HFFc6 (cell line): ENCODE measurements at places on chromosomes 12 and 14.
A peak's percentile ranks its signal among the peaks of the same experiment; 100 is the strongest.

GRCh38 chr12:114776731-114777442, 92.9 kb upstream of the TBX3 start:
- DNase-seq, result peak; percentile 76
- peaks cover 44% of the 10 kb centered on the region for H3K4me1 ChIP-seq
- H3K27me3 ChIP-seq, result no peaks in the 10 kb centered on the region; the same call in 1 of the 2 replicates
- H3K4me3 ChIP-seq, result peak overlapping the region; percentile 57
- peak overlapping the region; percentile 73 for H3K27ac ChIP-seq

GRCh38 chr12:75812271-75813018, 219.1 kb downstream of the PHLDA1 start:
- H3K4me1 ChIP-seq, result peaks cover 61% of the 10 kb centered on the region
- DNase-seq, result peak; percentile 45
- peak overlapping the region; percentile 76 for H3K4me3 ChIP-seq
- 0 out of 2 replicates have a peak, but pooled peaks cover 3% of the 10 kb centered on the region for H3K36me3 ChIP-seq
- no peaks in the 10 kb centered on the region; the same call in none of the 2 replicates for H3K27me3 ChIP-seq
- H3K27ac ChIP-seq, result peak overlapping the region; percentile 79

- H3K4me3 ChIP-seq, result no peak overlapping the region
- peaks cover 10% of the 10 kb centered on the region for H3K36me3 ChIP-seq
- H3K4me1 ChIP-seq, result no peaks in the 10 kb centered on the region
- no peak overlapping the region for H3K27ac ChIP-seq
These were observed 39.3 kb upstream of the AMN start for GRCh38 chr14:102883089-102883541.

DNA sequence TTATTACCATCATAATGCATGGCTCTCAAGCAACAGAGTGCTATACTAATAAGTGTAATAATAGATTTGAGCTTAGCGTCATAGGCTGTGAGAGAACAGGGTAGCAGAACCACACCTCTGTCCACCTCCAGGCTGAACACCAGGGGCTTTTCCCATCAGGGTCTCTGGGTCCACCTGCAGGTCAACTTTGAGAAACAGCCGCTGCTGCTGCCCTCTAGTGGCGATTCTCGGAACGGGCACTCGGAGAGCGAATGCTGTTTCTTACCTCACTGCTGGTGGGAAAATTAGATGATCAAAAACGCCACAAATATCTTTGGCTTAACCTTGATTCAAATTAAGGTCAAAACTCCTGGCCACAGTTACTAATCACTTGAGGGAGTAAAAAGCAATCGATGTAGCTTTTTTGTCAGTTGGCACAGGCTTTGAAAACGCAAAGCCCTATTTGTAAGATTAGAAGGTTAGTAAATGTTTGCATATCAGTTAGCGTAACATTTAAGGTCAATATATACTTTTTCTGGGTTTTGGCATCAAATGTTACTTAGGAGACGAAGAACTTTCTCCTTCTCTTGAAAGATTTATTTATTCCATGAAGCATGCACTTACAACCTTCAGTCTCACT, 127.9 kb upstream of the TMEM132D start:
- peaks cover 4% of the 10 kb centered on the region; the same call in 1 of the 2 replicates for H3K27me3 ChIP-seq
- no peaks in the 10 kb centered on the region for H3K4me1 ChIP-seq

- peaks cover 5% of the 10 kb centered on the region; the same call in 1 of the 2 replicates for H3K27me3 ChIP-seq
- DNase-seq, result peak; percentile 69
- no peaks in the 10 kb centered on the region for H3K36me3 ChIP-seq
- no peak overlapping the region for H3K4me3 ChIP-seq
These were observed 502.4 kb upstream of the ATP2B1 start for GRCh38 chr12:90211017-90211416.
